ENCODE measurements at places on chromosomes 2 and 18.
A peak's percentile ranks its signal among the peaks of the same experiment; 100 is the strongest.

DNA sequence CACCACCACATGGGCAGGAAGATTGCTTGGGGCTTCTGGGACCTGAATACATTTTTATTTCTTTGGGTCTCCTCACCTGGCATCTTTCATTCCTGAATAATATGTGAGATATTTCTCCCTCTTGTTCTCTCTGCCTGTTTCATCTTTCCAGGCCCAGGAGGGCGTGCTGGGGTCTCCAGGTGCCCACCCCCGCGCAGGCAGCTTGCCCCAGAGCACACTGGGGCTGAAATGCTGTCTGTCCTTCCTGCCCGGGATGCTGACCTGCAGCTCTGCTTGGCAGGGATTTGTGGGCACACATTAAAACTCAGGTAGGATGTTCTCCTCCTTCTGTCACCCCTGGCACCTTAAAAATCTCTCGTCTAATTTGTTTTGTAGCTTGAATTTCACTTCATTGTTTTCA, 39.7 kb upstream of the TEX51 start:
- DNase-seq: no peak

- no peak for DNase-seq
These were observed 71.9 kb downstream of the RNF152 start for GRCh38 chr18:61820882-61821281.

GRCh38 chr18:4544142-4544541, 89.0 kb upstream of the DLGAP1 start:
- no peak for DNase-seq

DNA sequence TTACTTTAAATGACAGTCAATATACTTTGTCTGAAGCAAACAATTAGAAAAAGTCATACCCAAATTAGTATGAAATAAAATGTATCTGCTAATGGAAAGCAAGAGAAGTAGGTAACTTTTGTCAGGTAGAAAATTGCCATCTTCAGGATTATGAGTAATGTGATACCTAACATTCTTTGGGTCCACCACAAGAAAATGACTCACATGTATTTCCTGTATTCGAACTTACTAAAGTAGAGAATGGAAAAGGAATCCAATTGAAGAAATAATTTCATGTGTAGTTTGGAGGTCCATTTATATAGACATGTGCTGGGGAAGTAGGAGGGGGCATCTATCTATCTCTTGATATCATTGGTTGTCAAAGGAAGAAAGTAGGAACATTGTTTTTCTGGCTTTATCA, 636.2 kb upstream of the CHAC2 start:
- DNase-seq: no peak

DNA sequence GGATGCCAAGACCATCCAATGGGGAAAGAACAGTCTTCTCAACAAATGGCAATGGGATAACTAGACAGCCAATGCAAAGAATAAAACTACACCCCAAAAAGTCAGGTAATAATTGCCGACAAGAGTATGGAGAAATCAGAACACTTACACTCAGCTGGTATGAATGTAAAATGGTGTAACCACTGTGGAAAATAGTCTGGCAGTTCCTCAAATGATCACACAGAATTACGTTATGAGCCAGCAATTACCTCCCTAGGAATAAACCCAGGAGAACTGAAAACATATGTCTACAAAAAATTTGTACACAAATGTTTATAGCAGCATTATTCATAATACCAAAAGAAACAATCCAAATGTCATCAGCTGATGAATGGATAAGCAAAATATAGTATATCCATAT, 8.8 kb downstream of the IWS1 start:
- no peak for DNase-seq

DNA sequence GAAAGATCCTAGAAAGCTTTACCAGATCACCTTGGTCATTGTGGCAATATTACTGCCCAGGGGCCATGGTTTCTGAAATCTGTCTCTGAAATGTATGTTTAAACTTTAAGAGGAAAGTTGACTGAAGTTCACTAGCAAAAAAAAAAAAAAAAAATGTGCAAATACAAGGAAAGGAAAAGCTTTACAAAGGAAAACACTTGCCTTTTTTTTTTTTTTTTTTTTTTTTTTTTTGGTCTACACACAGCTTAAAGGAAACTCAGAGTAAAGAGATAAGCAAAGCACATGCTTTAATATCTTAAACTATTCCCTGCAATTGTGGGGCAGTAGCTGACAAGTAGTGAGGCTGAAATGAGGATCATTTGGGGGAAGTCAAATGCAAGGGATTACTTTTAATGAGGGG, 174.2 kb upstream of the EPAS1 start:
- DNase-seq: no peak

GRCh38 chr18:26479065-26479680, 69.2 kb downstream of the KCTD1 start:
- no peak for DNase-seq

- no peak for DNase-seq
These were observed 499.3 kb upstream of the SMIM21 start for GRCh38 chr18:75926811-75927210.

- DNase-seq: no peak
These were observed 88.2 kb downstream of the GREB1L start for GRCh38 chr18:21330122-21330701.

- no peak for DNase-seq
These were observed 56.7 kb upstream of the RAB6C start for GRCh38 chr2:129922571-129923264.

- peak; percentile 5 for DNase-seq
These were observed 46.2 kb upstream of the CCDC141 start for GRCh38 chr2:179096090-179096489.

DNA sequence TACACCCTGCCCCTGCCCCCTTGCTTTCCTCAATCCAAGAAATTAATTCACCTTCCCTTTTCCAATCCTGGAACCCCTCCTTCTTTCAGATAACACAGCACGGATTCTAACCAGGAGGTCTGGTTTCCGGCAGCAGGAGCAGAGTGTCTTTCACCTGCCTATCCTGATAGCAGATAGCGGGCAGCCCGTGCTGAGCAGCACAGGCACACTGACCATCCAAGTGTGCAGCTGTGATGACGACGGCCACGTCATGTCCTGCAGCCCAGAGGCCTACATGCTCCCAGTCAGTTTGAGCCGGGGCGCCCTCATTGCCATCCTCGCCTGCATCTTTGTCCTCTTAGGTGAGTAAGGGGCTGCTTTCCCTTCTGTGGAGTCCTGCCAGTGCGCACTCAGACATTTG, 216.7 kb downstream of the CDH20 start:
- no peak for DNase-seq

DNA sequence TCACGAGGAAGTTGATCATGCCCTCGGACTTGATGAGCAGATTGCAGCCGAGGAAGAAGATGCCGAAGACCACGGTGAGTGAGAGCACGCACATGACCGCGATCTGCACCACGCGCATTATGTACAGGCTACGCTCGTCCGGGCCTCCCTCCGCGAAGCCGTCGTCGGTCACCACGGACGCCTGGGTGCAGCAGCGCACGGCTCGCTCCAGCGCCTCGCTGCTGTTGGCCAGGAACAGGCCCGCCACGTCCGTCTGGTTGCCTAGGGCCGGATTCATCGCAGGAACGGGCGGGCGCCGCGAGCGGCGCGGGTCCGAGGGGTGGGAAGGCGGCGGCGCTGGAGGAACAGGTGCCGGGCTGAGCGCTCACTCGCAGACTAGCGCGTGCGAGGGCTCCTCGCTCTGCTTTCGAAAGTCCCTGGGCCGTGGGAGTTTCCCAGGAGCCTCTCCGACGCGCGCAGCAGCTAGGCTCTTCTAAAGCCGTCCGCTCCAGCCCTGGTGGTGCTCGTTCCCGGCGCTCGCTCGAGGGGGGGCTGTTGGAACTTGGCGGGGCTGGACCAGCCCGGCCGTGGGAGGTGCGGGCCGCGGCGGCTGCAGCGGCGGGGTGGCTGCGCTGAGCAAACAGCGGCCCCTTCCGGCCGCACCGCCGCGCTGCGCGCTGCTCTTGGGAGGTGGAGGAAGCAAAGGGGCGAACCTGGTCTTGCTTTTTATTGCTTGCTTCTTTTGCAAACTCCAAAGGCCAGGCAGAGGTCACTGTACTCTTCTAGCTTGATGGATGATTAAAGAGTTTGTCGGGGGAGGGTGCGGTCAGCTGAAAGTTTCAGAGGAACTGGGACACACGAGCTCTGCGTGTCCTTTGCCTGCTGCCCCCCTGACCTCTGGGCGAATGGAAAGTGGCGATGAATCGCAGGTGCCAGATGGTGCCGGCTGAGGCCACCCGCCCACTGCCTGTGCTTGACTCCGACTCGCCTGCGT, at the start of gene RPRM:
TSS of gene RPRM (minus strand) at position 474 of the 973 bp plus-strand sequence. CDS start at position 277, 197 bp downstream.
- DNase-seq: peak; percentile 82

- peak; percentile 8 for DNase-seq
These were observed 268.3 kb upstream of the NETO1 start for GRCh38 chr18:73136134-73136533.

DNA sequence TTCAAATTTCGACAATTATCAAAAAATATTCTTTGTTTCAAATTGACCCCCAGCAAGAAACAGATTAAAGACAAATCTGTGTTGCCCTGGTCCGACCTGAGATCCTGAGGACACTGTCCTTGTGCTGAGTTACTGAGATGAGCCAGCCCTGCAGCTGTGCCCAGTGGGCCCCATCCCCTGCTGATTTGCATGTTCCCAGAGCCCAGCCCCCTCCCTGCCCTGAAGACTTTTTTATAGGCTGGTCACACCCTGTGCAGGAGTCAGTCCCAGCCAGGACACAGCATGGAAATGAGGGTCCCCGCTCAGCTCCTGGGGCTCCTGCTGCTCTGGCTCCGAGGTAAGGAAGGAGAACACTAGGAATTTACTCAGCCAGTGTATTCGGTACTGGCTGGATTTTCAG, 31.4 kb upstream of the ZNG1B start:
- DNase-seq: no peak

DNA sequence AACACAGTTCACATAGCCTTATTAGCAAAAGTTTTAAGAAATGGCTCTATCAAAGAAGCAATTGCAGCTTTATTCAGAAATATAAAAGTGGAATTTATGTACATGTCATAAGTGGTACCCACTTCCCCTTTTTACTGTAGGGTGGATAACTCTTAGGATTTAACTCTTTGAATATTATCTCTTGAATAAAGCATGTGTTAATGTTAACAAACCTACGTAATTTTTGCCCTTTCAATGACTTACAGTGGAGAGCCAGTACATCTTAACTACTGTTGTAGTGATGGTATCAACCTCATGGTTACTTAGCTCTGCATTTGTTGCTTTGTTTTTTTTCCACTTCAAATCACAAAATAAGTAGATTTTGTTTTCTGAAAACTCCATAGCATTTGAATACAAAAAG, 8.8 kb downstream of the NABP1 start:
- no peak for DNase-seq

GRCh38 chr2:23083966-23084365, 301.0 kb upstream of the KLHL29 start:
- DNase-seq: no peak

DNA sequence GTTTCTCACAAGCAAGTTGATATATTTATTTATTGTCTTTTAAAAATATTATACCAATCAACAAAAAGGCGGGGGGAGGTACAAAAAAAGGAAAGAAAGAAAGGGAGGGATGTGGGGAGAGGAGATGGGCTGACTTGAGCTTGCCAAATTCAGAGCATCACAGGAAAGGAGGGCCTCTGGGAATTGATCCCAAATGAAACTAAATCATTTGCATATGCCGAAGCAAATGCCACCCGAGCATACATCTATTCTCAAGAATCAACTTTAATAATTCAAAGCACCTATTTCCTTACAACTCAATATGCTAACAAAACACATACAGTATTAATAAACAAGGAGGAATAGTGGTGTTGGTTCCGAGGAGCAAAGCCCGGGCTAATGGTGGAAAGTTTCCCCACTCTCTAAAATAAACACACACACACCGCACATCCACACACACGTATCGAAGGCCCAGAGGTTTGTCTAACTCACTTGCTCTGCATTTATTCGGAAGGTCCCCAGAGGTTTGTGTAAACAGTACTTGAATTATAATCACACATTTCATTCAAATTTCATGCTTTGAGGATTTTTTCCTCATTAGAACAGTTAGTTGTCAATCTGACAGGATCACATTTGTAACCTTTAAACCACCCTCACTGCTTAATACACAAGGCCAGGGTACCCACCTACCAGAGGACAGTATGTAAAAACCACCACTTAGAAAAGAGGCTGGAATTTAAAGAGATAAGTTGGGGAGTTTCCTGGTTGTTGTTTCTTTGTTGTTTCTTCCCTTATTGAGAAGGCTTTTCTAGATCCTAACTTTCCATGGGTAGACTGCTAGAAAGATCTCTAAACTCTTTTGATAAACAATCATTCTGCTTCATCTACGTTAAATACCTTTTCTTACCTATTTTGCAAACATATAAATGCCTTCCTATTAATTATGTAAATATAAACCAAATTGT, 264.7 kb downstream of the TCF4 start:
- no peak for DNase-seq

- no peak for DNase-seq
These were observed 20.8 kb upstream of the ADAM23 start for GRCh38 chr2:206422493-206422892.

GRCh38 chr2:58215429-58215828, 25.7 kb downstream of the FANCL start:
- DNase-seq: no peak

DNA sequence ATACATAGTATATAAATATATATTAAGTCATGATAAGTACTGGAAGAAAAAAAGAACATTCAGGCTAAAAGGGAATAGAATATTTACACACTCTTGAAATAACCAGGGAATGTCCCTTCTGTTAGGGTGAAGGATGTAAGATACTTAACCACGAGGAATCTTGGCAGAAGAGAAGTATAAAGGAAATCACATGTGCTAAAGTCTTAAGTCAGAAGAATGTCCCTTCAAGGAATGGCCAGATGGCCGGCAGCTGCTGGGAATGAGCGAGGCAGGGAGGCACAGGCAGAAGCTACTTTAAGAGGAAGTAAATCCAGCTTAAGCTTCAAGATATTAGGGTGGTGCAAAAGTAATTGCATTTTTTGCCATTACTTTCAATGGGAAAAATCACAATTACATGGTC, 5.5 kb downstream of the CCDC102B start:
- no peak for DNase-seq

DNA sequence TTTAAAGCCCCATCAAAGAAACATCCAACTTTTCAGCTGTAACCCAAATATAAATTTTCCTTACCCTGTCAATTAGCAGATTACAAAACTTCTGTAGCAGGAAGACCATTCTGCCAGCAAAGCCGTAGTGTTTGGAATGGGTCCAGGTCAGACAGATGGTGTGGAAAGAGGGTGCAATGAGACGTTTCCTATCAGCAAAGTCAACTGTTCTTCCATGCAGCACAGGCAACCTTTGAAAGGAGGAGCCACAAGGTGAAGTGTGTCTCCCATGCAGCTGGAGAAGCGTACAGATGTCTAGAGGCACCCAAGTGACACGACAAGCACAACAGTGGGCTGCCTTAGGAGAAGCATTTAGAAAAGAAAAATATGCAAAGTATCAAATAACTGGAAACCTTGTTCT, 83.7 kb downstream of the SP3 start:
- no peak for DNase-seq

DNA sequence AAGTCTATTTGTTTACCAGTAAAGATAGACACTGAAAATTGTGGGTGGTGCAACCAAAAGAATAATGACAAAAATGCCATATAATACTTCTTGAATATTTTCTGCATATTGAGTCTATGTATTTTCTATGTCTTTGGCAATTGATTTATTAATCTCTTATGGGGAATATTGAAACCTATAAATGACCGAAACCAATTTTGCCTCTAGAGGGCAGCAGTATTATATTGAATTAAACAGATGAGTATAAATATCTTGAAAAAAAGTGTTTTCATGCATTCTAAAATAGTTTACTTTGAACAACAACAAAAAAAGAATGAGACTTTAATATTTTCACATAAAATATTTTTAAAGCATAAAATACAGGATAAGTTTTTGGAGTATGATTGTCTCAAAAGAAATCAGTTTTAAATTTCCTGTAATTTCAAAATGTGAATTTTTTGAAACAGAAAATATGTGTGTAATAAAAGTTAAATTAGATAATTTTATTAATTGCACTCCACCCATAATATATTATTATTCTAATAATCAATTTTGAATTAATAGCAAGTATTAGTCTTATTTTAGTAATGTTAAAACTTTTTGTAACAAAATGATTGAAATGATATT, 49.9 kb upstream of the CALCRL start:
- no peak for DNase-seq

All from GM13977 (cell line).